ENCODE measurements at places on chromosomes 11 and 22.

GRCh38 chr22:30265823-30266444 lies 717 bp downstream of the OSM start:
- peak; percentile 65 for DNase-seq

GRCh38 chr22:48404801-48405447 lies 1422.7 kb downstream of the BRD1 start:
- DNase-seq: no peak

GRCh38 chr22:28328756-28329155 lies 350.9 kb downstream of the TTC28 start:
- no peak for DNase-seq

- DNase-seq: no peak
These were observed 9.2 kb downstream of the MAPK8IP1 start for GRCh38 chr11:45894555-45895247.

DNA sequence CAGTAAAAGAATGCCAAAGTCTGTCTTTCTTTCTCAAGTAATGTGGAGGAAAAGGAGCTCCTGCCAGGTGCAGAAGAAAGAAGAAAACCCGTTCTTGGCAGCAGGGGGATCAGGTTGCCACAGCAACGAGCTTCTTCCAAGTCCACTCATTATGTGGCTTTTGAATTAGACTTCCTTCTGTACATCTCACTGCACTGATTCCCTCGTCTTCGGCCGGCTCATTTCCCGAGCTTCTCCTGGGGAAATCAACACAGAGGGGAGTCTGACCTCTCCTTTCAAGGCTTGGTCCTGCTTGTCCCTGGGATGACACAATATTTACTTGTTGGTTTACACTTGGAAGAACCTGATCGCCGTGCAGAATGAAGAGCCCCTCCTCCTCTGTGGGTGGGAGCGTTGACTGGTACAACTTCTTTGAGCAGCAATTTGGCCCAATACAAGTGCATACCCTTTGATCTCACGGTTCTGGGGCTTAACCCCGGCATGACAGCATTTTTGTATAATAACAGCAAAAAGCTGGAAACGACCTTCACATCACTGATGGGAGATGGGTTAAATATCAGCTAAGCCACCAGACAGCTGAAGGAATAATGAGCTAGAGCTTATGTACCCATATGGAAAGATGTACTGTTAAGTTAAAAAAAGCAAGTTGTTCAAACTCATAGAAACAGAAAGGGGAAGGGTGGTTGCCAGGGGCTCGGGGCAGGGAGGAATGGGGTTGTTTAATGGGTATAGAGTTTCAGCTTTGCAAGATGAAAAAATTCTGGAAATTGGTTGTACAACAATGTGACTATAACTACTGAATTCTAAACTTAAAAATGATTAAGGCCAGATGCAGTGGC lies 35.4 kb downstream of the MCHR1 start:
- no peak for DNase-seq

DNA sequence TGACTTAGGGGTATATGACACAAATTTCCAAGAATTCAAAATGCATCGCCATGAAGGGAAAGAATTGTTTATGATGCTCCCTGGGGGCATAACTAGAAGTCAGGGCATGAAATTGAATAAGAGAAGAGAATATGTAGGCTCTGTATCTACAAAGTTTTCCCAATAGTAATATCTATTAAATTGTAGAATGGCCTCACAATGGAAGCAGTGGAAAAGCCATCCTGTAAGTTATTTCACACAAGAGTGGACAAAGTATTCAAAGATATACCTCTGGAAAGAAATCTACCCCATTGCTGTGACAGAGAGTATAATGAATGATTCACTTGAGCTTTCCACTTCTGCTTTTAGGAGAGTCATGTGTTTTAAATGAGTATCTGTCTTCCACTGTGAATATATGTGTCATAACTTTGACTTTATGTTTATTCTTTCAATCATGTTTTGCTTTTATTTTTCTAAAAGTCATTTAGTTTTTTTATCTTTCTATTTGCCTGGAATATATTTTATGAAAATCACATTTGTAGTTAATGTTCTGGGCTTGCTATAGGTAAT lies 65.7 kb upstream of the DDI1 start:
- no peak for DNase-seq

DNA sequence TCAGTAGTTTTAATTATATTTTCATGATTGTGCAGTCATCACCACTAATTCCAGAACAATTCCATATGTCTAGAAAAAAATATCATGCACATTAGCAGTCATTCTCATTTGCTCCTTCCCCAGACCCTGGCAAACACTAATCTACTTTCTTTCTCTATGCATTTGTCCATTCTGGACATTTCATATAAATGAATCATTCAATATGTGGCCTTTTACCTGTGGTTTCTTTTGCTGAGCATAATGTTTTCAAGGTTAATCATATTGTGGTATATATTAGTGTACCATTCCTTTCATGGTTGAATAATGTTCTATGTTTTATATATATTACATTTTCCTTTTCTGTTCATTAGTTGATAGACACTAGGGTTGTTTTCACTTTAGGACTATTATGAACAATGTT lies 811.1 kb upstream of the RAG2 start:
- DNase-seq: no peak

DNA sequence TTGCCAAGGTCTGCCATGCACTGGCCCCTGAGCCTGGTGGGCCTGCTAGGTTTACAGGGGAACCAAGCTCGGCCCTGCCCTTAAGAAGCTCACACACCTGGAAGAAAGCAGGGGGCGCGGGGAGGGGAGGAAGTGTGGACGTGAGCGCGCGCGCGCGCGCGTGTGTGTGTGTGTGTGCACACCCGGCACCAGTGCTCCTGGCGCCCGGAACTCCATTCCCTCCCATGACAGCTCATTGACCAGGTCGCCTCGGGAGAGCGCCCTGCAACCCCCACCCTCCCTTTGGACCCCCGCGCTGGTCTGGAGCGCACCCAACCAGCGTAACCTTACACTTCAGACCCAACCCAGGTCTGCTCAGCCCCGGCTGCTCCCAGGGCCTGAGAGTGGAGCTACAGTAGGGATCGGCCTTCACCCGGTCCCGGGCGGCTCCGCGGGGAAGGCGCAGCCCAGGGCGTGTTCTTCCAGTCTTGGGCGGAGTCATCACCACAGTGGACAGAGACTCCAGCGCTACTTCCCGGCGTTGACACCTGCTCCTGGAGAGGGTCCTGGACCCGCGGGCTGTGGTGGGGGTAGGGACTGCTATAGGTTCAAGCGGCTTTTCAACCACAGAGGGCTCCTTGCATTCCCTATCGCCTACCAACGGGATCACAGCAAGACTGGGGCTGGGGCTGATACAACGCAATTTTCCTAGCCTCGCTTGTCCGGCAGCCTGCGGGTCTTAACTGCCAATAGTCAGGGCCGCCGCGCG lies 1.5 kb downstream of the GALNT18 start:
- DNase-seq: no peak

- DNase-seq: no peak
These were observed 6.1 kb downstream of the ZDHHC13 start for GRCh38 chr11:19122960-19123615.

- no peak for DNase-seq
These were observed 128.6 kb upstream of the THY1 start for GRCh38 chr11:119551420-119552105.

DNA sequence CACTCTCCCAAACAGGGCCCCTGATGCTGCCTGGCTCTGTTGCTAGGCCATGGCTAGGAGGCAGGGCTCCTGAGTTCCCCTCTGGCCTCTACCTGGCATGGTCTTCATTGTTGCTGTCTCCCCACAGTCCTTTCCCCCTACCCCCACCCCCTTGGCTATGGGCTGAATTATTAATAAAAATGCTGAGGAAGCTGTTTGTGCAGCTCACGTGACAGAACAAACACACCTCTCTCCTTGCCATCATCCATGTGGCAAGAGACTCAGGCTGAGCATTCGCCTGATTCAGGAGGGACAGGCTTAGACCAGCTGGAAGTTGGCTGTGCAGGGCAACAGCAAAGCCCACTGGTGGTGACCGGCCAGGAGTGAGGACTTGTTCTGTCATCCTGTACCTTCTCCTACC lies 4.2 kb upstream of the SYT7 start:
- DNase-seq: no peak
